GM18507 (cell line): ENCODE measurements at places on chromosomes 16 and 17.

DNA sequence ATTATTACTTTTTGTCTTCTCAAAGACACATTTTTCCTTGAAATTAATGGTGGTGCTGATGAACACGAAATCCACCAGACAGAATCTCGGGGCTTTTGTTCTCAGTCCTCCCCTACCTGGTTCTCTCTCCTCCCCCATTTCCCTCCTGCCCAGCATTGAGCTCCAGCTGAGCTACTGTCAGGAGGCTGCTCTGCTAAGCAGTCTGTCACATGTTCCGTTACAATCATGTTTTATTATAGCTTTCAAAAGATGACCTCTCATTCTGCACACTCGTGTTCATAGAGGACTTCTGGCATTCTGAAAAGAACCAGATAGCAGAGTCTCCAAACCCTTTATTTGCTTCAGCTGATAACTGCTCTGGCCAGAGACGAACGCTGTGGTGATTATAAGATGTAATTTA lies 732.5 kb upstream of the RBFOX1 start:
- no peak for DNase-seq

DNA sequence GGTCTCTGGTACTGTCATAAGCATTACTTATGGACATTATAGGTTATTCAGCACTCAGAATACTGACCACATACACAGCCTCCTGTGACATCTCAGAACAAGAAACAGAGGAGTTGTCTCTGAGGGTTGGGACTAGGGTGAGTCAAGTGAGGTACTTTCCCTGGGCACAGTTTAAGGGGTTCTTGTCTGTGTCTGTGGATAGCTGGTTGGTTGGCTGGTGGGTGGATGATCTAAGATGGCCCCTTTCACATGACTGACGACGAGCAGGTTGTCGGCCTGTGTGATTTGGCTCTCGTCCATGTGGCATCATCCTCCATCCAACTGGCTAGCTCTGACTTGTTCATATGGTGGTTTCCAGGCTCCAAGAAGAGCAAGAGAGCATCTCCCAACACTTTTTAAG lies 163.9 kb downstream of the PRKCB start:
- DNase-seq, result no peak

- no peak for DNase-seq
Observed at GRCh38 chr16:7938175-7938574, 605.5 kb downstream of the RBFOX1 start.

- no peak for DNase-seq
Observed at GRCh38 chr17:38325221-38325851, 18.4 kb downstream of the GPR179 start.

GRCh38 chr16:991773-992172 lies 10.2 kb downstream of the SOX8 start:
- DNase-seq, result no peak

- no peak for DNase-seq
Observed at GRCh38 chr16:50946606-50947005, 204.5 kb downstream of the SALL1 start.

GRCh38 chr17:60827943-60828342 lies 150.3 kb downstream of the BCAS3 start:
- no peak for DNase-seq

DNA sequence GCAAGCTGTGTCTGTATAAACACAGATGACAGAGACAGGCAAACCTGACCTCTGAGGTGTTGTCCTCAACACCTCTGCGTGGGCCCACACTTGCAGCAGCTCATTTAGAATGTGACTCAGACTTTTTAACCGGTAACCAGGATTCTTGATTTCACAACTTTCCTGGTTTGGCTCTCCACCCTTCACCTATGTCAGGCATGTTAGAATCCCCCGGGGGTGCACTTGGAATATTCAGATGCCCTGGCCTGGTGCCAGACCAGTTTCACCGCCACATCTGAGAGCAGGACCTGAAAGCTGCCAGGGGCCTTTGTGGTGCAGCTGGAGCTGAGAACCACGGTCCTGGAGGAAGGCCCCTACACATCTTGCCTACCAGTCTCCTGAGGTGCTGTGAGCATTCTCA lies 4.8 kb downstream of the DHODH start:
- DNase-seq, result no peak

- DNase-seq, result no peak
Observed at GRCh38 chr17:51647826-51648225, 387.5 kb downstream of the UTP18 start.

DNA sequence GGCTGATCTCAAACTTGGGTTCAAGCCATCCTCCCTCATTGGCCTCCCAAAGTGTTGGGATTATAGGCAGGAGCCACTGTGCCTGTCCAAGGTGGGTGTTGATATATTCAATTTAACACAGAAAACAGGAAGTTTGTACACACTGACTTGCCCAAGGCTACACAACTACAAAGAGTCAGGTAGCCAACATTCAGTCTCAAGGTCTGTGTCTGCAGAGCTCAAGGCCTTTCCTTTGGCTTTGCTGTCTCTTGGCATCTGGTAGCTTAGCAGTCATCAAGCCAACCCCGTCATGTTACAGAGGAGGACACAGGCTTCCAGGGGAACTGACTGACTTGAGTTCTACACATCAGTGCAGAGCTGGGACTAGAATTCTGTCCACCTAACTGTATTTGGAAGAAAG lies 11.9 kb upstream of the MEFV start:
- DNase-seq, result no peak

DNA sequence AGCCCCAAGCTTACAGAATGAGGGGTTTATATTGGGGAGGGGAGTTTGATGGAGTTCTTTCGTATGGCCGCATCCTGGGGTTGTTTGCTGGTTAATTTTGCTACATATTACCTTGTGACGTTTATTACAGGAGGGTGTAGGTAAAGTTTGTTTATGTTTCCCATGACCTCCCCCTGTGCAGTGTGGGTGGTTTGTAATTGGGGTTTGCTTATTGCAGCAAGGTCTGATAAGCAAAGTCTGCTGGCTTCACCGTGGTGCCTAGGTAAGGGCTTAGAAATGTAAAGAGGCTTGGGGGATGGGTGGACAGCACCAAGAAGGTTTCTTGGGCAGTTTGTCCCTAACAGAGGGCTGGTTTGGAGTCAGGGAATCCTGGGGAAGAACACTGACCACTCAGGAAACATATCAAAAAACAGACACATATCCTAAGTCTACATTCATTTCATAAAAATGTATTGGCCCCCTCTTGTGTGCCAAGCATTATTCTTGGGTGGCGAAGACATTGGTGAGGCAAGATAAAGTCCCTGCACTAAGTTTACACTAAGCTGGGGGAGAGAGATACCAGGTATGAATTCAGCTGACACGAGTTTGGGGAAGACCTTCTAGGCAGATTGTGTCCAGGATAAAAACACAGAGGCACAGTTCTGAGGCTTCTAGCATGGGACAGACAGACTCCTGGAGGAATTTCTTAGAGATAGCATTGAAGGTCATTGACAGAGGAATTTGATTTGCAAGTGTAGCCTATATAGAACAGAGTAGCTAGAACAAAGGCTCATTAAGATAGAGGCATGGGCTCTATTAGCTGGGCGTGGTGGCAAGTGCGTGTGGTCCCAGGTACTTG lies 9.5 kb downstream of the ZNF764 start:
- no peak for DNase-seq

GRCh38 chr16:52092126-52092525 lies 454.8 kb downstream of the TOX3 start:
- DNase-seq, result no peak

DNA sequence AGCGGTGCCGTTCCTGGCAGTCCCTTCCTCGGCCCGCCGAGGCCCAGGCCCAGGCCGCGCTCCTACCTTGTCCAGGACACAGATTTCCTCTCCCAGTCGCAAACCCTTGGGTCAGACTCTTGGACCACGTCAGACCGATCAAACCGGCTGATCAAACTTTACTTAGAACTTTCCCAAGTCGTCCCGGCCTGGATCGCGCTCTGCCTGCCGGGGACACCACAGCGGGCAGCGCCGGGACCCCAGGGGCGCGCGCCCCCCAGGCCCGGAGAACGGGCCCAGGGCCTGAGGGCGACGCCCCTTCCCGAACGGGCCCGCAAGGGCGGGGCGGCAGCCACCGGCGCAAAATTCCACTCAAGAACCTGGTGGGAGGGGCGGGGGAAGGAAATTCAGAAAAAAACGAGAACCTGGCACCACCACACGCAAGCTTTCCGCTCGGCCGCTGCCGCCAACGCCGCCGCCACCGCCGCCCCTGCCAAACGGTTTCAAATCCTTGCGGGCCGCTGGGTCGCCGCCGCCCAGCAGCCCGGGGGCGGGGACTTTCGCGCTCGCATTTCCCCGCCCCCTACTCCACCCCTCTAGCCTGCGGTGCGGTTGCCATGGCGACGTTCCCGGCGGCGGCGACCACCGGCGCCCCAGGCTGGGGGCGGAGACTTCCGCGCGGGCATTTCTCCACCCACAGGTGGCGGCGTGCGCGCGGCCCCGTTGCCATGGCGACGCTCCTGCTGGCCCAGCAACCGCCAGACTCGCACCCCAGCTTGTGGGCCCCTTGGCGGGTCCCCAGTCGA lies at the start of gene CEP112:
TSS of gene CEP112 (minus strand) at position 541 of the 785 bp plus-strand sequence.
- DNase-seq, result peak; percentile 68

- no peak for DNase-seq
Observed at GRCh38 chr17:78041386-78042179, 83.1 kb downstream of the TNRC6C start.
